ENCODE measurements at places on chromosomes 5 and 9.

DNA sequence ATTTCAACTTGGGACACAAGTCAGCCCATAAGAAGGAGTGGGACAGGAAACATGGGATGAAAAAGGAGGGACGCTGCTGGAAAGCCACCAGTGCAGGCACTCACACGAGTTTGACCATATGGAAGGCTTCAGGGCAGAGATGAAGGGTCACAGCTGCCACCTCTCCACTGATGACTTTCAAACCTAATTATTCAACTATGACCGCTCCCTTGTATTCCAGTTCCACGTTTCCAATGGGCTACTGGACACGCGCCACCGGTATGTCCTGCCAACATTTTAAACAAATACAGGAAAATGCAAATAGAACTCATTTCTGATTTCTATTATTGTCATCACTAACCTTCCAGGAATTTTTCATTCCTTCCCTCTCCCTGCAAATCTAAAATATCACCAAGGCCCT is 134.7 kb downstream of the SLC1A3 start:
- H3K4me1 ChIP-seq: peaks cover 6% of the 10 kb centered on the region
- no peaks in the 10 kb centered on the region for H3K36me3 ChIP-seq
- no peak overlapping the region for H3K27ac ChIP-seq
- peak; percentile 86 for DNase-seq

DNA sequence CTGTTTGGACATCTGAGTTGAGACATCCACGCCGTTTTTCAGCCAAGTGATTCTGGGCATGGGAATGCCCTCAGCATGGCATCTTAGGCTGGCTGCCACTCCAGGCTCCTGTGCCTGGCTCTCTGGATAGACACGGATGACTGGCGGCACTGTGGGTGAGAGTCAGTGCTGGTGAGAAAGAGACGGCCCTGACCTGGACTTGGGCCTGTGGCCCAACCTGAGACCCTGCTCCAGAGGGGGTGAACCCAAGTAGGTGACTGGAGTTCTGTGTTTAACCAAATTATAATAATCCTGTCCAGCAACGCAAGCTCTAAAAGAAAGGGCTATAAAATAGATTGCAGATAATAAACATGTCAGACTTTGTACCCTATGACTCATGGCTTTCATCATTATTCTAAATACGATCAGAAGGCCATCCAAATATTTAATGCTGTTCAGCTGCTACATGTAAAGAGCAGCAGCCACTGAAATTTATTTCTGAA is 173.9 kb downstream of the HSPA4 start:
- no peaks in the 10 kb centered on the region for H3K27me3 ChIP-seq
- peaks cover 13% of the 10 kb centered on the region for H3K4me1 ChIP-seq
- no peak overlapping the region for H3K4me3 ChIP-seq
- no peak overlapping the region for H3K27ac ChIP-seq

DNA sequence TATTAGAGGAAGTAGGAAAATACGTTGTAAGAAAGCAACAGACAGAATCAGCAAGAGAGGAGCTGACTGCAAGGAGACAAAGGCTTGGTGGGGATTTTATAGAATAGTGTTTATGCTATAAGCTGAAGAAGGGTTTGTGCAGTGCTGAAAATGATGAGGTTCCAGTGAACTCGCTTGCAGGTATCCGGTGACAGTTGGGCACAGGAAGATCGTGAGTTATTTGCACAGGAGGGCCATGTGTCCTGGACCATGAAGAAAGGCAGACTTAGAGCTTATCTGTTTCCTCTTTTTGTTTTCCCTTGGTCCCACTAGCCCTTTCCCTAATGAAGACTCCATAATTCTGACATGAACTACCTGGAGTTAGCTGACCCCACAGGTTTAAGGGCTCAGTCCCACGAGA is 61.4 kb downstream of the NXNL2 start:
- H3K27ac ChIP-seq: no peak overlapping the region
- peaks cover 6% of the 10 kb centered on the region for H3K4me1 ChIP-seq
- no peaks in the 10 kb centered on the region for H3K27me3 ChIP-seq
- no peaks in the 10 kb centered on the region for H3K36me3 ChIP-seq
- DNase-seq: no peak

- no peak overlapping the region for H3K27ac ChIP-seq
- no peak for DNase-seq
- H3K4me1 ChIP-seq: no peaks in the 10 kb centered on the region
- no peaks in the 10 kb centered on the region for H3K36me3 ChIP-seq
These were observed 109.3 kb downstream of the ATPSCKMT start for GRCh38 chr5:10140195-10140973.

DNA sequence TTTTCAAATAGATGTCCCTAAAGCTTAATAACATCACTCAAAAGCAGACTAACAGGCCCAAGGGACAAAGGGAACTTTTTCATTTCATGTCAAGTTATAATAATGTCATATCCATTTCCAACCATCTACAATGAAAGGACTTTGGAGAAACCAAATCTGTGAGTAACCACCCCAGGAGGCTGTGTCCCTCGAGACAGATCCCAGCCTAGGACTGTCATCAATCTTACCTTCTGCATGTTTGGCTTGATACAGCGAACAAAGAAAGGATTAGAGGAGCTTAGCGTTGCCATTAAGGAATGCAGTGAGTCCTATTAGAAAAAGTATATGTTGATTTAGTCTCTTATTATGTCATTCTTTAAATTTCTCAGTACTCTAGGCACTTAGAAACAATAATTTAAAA is 137.8 kb upstream of the RETREG1 start:
- H3K27me3 ChIP-seq: no peaks in the 10 kb centered on the region
- no peak overlapping the region for H3K27ac ChIP-seq
- no peak for DNase-seq
- peaks cover 64% of the 10 kb centered on the region for H3K36me3 ChIP-seq

DNA sequence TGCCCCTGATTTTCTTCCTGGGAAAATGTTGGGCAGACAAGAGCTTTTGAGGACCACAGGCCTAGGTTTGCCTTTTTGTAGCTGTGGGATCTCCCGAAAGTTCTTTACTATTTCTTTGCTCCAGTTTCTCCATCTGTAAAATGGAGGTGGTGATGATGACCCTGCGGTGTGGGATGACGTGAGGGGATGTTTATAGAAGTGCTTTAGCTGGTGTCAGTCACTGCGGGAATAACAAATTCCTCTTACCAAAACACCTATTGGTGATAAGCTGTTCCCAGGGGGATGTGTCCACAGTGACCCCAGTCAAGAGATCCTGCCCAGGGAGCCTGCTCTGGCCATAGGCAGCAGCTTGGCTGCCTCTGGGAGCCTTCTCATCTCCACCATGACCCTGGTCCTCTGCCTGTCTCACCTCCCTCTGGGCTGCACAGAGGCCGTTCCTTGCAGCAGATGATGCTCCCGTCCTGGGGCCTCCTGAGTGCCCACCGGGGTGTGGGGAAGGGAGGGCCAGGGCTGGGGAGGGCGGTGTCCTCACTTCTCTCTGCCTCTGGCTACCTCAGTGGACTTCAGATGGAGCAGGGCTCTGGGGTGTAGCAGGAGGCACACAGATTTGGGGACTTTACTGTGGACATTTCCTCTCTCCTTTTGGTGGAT is 77.2 kb downstream of the COL15A1 start:
- no peak for DNase-seq
- no peaks in the 10 kb centered on the region for H3K27me3 ChIP-seq
- H3K4me3 ChIP-seq: no peak overlapping the region
- no peak overlapping the region for H3K27ac ChIP-seq
- H3K4me1 ChIP-seq: no peaks in the 10 kb centered on the region
- peaks cover 56% of the 10 kb centered on the region for H3K36me3 ChIP-seq

GRCh38 chr5:123671042-123671441 is 159.1 kb downstream of the CSNK1G3 start:
- no peak overlapping the region for H3K4me3 ChIP-seq
- H3K27ac ChIP-seq: no peak overlapping the region
